ENCODE measurements at places on chromosomes 16 and 17. TPM values are rescaled to one million over a fixed set of nuclear protein-coding genes. Genes with fewer than 3 reads are reported as not detected.

The PRSS53 gene
- total RNA-seq, result 5.5 TPM

The THOC6 gene
- 56.6 TPM for total RNA-seq

The SLC38A8 gene
- not detected for total RNA-seq

The TEX19 gene
- total RNA-seq, result not detected

The CCL11 gene
- not detected for total RNA-seq

The CDRT15 gene
- not detected for total RNA-seq

- H3K36me3 ChIP-seq, result no peaks in the 10 kb centered on the region
- H3K4me3 ChIP-seq, result no peak overlapping the region
Observed at GRCh38 chr16:1175566-1176279, 22.8 kb downstream of the CACNA1H start.

DNA sequence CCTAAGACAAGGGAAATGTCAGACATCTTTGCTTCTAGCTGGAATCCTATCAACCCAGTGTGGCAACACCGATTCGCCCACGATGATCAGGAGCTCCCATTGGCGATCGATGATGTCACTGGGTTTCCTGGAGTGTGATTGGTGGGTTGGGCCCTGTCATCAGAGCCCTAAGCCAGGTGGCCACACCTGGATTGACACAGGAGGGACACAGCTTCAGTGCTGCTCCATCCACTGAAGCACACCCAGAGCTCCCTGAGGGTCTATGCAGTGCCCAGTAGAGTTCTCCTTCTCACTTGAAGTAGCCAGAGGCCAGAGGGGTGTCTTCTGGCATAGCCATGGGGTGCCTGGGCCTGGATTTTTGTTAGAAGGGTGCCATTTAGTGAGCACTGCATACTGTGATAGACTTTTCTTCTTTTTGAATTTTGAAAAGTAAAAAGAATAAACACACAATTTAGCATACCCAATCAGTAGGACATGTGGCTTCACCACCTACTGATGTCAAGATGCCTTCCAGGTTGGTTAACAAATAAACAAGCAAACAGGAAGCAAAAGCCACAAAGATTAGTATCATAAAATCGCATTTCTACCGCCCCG, 77.6 kb downstream of the CMIP start:
- DNase-seq, result peak; percentile 26
- no peak overlapping the region for H3K4me3 ChIP-seq
- peaks cover 2% of the 10 kb centered on the region for H3K36me3 ChIP-seq
- H3K27ac ChIP-seq, result peak overlapping the region; percentile 58
- H3K27me3 ChIP-seq, result no peaks in the 10 kb centered on the region
- H3K4me1 ChIP-seq, result peaks cover 61% of the 10 kb centered on the region

DNA sequence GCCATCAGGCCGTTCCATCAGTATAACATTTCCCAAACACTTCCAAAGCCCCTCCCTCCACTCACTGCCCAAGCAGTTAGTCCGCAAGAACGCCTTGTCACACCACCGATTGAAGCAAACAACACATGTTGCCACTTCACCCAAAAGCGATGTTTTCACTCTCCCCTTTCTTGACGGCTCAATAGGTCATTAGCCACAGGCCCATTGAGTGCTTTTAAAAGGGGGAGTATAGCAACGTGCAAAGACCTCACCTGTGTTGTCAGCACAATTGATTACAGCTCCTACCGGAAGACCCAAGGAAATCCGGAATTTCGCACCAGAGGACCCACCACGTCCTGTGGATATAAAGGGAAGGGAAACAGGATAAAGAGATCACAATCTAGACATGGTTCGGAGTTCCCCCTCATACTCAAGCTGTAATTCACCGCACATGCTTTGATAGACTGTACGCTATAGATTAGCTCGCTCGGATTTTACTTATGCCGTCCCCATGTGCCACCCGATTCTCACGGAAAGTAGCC, 690 bp downstream of the RPL23 start:
- H3K36me3 ChIP-seq, result peaks cover 55% of the 10 kb centered on the region
- no peaks in the 10 kb centered on the region for H3K27me3 ChIP-seq
- H3K4me1 ChIP-seq, result peaks cover 40% of the 10 kb centered on the region
- H3K4me3 ChIP-seq, result peak overlapping the region; percentile 99
- no peak for DNase-seq

DNA sequence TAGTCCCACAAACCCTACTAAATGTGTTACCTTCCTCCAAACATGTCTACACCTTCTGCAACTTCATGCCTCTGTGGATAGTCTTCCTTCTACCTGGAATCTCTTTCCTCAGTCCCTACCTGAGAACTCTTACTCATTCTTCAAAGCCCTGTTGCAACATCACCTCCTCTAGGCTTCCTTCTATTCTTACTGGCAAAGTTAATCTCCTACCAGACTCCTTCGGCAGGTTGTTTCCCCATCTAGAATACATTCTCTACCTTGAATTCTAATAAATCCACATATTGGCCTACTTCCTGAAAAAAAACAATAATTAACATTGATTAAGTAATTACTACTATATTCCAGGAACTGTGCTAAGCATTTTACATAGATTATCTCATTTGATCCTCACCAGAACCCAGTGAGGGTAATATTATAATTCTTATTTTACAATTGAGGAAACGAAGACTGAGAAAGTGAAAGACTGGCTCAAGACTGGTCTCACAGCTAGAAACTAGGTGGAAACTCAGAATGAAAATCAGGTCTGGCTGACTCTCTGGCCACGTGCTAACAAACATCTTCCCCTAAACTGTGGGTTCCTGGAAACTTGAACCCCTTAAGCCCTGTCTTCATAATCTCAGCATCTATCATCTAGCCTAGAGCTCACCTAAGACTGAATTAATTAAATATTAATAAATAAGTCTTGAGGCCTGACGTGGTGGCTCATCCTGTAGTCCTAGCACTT, 4.6 kb upstream of the STAT3 start:
- H3K4me3 ChIP-seq, result no peak overlapping the region
- H3K4me1 ChIP-seq, result peaks cover 34% of the 10 kb centered on the region
- DNase-seq, result no peak
- H3K27me3 ChIP-seq, result no peaks in the 10 kb centered on the region

- no peak overlapping the region for H3K4me3 ChIP-seq
- H3K36me3 ChIP-seq, result no peaks in the 10 kb centered on the region
Observed at GRCh38 chr16:71956486-71956885, 43.7 kb downstream of the PKD1L3 start.

GRCh38 chr16:82183004-82183397, 13.0 kb upstream of the MPHOSPH6 start:
- DNase-seq, result no peak
- H3K27ac ChIP-seq, result no peak overlapping the region
- peaks cover 16% of the 10 kb centered on the region for H3K27me3 ChIP-seq
- H3K4me1 ChIP-seq, result peaks cover 12% of the 10 kb centered on the region

DNA sequence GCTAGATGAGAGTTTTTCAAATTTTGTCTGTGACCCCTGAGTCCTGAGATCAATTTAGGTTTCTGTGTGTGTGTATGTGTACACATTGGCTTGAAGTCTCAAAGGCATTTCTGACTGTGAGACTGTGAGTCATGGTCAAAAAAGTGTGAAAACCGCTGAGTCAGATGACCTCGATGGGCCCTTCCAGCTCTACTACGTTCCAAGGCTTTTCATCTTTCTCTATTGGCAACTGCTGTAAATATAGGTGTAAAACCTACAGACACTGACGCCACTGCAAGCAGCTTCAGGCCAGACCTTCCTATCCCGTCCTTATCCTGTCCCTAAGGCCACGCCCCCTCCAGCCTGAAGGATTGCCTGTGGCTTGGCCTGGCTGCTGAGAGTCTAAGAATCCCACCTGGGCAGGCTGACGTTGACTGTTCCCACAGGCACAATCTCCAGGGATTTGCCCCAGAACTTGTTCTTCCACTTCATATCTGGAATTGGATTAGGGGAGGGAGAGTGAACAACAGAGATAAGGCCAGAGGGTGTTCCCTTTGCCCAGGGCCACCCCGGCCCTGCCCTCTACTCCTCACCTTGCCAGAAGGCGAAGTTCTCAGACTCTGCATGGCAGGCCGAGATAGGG, 11.3 kb downstream of the OSBPL7 start:
- peaks cover 7% of the 10 kb centered on the region for H3K4me1 ChIP-seq
- DNase-seq, result peak; percentile 52
- H3K27me3 ChIP-seq, result no peaks in the 10 kb centered on the region

DNA sequence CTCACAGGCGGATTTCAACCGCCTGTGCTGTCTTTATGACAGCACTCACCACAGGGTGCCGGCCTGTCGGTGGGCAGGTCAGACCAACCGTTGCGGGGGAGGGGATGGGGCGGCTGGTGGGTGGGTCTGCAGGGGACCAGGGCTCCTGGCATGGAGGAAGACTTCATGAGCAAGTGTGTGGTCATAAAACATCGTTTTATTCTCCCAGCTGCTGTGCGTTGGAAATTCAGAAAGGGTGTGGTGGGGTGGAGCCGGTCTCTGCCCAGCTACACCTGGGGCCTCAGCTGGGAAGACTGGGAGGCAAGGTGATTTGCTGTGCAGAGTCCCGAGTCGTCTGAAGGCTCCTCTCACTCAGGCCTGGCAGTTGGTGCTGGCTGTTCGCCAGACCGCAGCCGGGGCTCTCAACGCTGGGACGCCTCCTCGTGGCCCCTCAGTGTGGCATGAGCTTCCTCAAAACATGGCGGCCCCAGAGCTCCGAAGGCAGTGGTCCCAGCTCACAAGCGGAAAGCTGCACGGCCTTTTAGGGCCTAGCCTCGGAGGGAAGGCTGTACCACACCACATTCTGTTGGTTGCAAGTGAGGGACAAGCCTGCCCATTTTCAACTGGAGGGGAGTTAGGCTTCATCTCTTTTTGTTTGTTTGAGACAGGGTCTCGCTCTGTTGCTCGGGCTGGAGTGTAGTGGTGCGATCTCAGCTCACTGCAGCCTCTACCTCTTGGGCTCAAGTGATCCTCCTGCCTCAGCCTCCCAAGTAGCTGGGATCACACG, 45.8 kb upstream of the GSE1 start:
- no peak overlapping the region for H3K4me3 ChIP-seq
- H3K36me3 ChIP-seq, result peaks cover 16% of the 10 kb centered on the region
- no peaks in the 10 kb centered on the region for H3K27me3 ChIP-seq
- peak overlapping the region; percentile 75 for H3K27ac ChIP-seq
- peak; percentile 41 for DNase-seq

GRCh38 chr16:5073279-5073629, 1.6 kb downstream of the ALG1 start:
- H3K4me1 ChIP-seq, result peaks cover 26% of the 10 kb centered on the region
- H3K36me3 ChIP-seq, result peaks cover 30% of the 10 kb centered on the region
- no peak for DNase-seq
- H3K27me3 ChIP-seq, result no peaks in the 10 kb centered on the region
- H3K4me3 ChIP-seq, result peak overlapping the region; percentile 94
- H3K27ac ChIP-seq, result peak overlapping the region; percentile 48

GRCh38 chr16:49049191-49049590, 232.4 kb downstream of the CBLN1 start:
- no peaks in the 10 kb centered on the region for H3K36me3 ChIP-seq
- no peak for DNase-seq
- no peaks in the 10 kb centered on the region for H3K4me1 ChIP-seq
- H3K27me3 ChIP-seq, result no peaks in the 10 kb centered on the region

DNA sequence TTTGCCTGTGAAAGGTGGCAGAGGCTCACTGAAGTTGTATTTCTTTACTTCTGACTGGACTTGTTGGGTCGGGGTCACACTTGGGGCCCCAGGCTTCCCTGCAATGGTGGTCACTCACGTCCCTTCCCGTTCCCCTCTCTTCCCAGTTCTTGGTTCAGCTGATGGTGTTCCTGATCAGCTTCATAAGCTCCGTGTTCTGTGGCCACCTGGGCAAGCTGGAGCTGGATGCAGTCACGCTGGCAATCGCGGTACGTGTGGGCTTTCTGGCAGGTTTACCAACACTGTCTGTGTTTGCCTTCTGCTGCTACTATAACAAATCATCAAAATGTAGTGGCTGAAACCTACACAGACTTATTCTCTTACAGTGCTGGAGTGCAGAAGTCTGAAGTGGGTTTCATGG, 8.6 kb downstream of the SLC47A1 start:
- no peaks in the 10 kb centered on the region for H3K36me3 ChIP-seq
- H3K27me3 ChIP-seq, result peaks cover 20% of the 10 kb centered on the region
- no peak for DNase-seq
- H3K4me3 ChIP-seq, result no peak overlapping the region

DNA sequence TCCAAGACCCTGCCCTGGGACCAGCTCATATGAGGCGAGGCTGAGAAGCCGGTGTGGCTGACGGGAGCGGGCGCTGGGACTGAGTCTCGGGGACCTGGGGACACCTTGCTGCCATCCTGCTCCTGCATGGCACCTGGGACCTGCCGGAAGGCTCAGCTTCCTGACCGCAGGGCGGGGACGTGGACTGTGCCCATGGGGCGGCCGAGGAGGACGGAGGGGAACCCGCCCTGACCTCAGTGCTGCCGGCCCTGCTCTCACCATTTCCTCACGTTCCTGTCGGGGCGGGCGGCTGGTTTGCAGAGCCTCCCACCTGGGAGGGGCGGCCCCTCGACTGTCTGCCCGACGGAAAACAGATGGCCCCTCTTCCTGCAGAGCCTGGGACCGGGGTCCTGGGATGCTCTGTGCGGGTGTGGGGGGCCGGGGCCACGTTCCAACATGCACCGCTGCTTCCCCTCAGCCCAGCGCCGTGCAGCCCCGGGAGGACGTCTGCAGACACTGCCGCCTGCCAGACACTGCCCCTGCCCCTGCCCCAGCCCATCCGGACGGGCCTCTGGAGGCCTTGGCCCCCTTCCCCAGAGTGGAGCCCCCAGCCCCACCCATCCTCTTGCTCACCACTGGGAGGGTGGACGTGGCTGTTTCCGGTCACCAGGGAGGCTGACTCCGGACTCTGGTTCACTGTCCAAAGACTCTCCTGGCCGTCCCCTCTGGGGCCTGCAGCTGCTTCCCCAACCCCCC, 43.9 kb upstream of the SSTR5 start:
- no peak overlapping the region for H3K4me3 ChIP-seq
- H3K27ac ChIP-seq, result no peak overlapping the region
- no peaks in the 10 kb centered on the region for H3K36me3 ChIP-seq
- no peak for DNase-seq
- peaks cover 10% of the 10 kb centered on the region for H3K27me3 ChIP-seq

Data from activated CD8-positive, alpha-beta T cell treated with anti-CD3 and anti-CD28 coated beads for 36 hours (primary cell).